T-helper 1 cell (primary cell): ENCODE measurements at places on chromosomes 6 and 20.

DNA sequence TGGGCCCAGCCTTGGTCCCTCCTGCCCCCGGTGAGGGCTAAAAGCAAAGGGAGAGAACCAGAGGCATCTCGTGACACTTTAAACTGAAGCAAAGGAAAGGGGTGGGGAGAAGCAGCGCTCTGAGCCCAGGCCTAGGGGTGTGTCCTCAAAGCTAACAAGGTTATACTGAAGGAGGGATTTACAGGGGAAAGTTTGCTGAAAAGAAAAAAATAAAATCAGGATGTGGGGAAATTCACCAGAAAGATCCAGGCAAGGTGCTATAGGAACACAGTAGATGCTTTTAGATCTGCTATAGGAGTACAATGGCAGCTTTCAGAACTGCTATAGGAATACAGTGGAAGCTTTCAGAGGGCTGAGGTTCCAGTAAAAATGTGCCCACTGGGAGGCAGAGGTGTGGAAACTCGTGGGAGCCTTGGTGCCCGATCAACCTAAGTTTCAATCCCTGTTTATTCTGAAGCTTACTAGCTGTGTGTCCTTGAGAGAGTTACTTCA, at the start of gene COL9A1:
TSS of gene COL9A1 (minus strand) at position 51 of the 492 bp plus-strand sequence. CDS start 160 bp downstream, outside the sequence.
- DNase-seq = no peak

GRCh38 chr20:20690676-20691476, 21.6 kb downstream of the RALGAPA2 start:
- DNase-seq = no peak

GRCh38 chr6:96184798-96185197, 169.0 kb downstream of the FUT9 start:
- DNase-seq = no peak

DNA sequence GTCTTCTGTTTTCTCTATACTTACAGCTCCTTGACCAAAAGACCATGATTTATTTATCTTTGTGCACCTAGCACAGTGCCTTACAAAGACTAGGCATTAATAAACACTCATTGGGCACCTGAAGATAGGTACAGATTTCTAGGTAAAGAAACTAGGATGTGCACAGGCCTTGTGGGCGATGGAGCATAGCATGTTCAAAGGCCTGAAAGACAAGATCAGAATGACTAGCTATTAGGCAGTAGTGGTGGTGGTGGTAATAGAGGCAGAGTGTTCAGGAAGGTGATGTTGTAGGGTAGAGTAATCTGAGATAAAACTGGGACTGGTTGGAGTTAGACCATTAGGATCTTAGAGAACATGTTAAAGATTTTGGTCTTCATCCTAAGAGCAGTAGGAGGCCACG, 3.9 kb downstream of the TXLNB start:
- DNase-seq = no peak

GRCh38 chr20:13922241-13922640, 68.2 kb downstream of the SEL1L2 start:
- DNase-seq = no peak

DNA sequence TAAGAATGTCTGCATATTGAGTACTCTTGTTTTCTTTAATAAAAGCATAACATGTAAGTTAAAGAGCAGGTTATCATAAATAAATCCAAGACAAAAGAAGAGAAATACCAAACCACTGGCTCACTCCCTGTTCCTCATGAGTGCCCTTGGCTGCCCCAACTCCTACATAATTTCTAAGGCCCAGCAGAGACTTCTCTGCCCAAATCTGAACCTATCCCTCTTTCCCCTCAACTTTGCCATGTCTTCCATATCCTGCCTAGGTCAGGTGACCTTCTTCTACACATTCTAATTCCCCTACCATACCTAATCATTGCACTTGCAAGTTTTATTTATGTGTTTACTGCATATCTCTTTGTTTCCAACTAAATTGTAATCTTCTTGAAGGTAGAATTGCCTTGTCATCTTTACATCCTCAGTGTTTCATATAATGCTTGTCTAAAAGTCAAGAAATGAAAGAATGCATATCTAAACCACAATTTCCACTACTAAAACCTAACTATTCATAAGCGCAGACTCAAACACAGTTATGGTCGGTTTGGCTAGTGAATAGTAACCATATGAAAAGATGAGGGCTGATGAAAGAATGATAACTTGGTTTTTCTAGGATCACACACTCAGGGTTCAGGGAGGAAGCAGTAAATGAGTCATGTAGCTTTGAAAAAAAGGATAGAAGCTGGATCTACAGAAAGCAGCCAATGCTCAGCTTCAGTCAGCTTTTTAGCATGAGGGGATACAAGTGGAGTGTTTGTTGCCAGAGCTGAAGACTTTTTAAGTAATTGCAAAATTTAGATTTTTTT, 53.3 kb upstream of the EYA4 start:
- no peak for DNase-seq

GRCh38 chr6:465531-466348, 74.2 kb downstream of the IRF4 start:
- DNase-seq = no peak

DNA sequence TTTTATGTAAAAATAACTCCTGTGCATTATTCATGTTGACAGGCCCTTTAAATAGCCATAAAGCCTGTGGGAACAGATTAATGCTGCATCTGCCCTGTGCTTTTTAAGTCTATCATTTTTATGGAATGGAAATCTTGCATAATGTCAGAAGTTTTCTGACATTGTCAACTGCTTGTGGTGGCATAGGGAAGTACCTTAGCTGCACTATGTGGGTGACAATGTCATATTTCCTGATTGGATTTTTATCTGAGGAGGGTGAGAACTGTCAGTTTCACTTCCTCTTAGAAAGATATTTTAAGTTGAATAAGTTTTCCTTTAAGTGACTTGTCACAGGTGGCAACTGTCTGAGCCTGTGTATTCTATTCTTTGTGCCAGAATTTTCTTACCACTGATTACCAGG, 267.9 kb downstream of the PLCB1 start:
- no peak for DNase-seq

- DNase-seq = no peak
These were observed 71.7 kb upstream of the SGK1 start for GRCh38 chr6:134389658-134390057.

- DNase-seq = no peak
These were observed 65.5 kb downstream of the SYNJ2 start for GRCh38 chr6:158047127-158047518.

DNA sequence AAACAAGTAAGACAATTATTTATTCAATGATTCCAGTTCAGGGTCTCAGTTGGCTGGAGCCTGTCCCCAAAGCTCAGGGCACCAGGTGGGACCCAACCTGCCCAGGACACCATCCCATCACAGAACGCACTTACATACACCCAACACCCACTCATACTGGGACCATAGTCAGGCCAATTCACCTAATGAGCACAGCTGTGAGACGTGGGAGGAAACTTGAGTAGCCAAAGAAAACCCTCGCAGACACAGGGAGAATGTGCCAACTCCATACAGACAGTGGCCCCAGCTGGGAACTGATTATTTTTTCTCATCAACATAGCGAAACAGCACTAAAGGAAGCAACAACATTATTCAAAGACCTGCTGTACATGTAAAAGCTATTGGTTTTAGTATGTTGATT, 58.6 kb upstream of the DOK5 start:
- no peak for DNase-seq

GRCh38 chr20:33262658-33263065, 20.4 kb upstream of the BPIFB1 start:
- DNase-seq = no peak

- peak; percentile 69 for DNase-seq
These were observed at the start of gene ANKRD6 for GRCh38 chr6:89432875-89433251. Gene ANKRD6, plus strand, starts transcription at chr6:89433152. Its CDS starts 133,825 bp downstream, at chr6:89566977.

- DNase-seq = no peak
These were observed 18.5 kb upstream of the FAM184A start for GRCh38 chr6:119096721-119097565.

DNA sequence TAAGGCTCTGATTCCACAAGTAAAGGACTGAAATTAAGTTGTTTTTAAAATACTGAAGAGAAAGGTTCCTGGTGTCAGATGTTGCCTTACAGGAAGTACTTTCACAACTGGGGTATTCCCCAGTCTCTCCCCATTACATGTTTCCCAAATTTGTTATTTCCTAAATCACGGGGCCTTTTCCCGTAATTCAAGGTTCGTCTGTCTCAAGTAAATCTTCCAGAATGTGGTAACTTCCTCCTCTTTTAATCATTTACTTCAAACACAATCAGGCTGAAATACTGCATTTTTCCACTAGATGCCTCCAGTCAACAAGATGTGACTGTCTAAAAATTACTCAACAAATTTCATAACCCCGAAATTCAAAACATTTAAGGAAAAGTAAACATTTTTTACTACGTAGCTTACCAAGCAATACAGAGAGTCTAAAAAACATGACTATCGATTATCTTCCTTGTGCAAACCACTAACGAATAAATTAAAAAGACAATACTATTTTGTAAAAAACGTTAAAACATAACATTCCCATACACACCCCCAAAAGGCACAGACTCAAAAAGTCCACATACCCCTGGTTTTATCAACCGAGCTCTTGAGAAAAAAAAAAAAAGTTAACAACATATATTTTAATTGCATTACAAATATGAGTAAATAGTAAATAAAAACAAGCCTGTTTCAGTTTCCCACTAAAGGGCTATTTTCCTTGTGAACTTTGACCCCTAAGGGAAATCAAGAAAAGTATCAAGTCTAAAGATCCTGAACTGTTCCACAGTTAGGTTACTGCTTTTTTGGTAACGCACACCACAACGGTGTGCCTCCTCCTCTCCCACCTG, 1.7 kb downstream of the SOD2 start:
- DNase-seq = no peak
